ENCODE measurements at places on chromosomes 16 and 17.

- DNase-seq, result no peak
Observed at GRCh38 chr16:11916524-11917285, 949 bp upstream of the GSPT1 start.

GRCh38 chr16:70410734-70411133, 28.2 kb downstream of the ST3GAL2 start:
- DNase-seq, result no peak

DNA sequence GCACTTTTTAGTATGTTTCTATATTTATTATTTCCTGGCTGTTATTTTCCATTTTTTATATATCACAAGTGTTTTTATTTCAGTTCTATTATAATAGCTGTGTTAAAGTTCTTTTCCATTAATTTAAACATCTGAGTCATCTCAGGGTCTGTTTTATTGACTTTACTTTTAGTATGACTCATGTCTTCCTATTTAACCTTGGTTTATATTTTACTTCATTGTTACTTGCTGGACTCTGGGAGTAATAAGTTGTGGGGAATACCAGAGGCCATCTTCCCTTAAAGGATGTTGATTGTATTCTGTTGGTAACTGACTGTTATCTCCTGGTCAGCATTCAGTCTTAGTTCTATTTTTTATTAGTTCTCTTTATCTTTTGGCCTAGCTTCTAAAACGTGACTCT, 1508.2 kb downstream of the CDH11 start:
- no peak for DNase-seq

GRCh38 chr16:1331712-1332617, 1.5 kb upstream of the BAIAP3 start:
- DNase-seq, result peak; percentile 48

GRCh38 chr17:49576917-49577649, 1.4 kb downstream of the NXPH3 start:
- no peak for DNase-seq

- DNase-seq, result no peak
Observed at GRCh38 chr16:75789237-75789636, 62.9 kb upstream of the CPHXL start.

DNA sequence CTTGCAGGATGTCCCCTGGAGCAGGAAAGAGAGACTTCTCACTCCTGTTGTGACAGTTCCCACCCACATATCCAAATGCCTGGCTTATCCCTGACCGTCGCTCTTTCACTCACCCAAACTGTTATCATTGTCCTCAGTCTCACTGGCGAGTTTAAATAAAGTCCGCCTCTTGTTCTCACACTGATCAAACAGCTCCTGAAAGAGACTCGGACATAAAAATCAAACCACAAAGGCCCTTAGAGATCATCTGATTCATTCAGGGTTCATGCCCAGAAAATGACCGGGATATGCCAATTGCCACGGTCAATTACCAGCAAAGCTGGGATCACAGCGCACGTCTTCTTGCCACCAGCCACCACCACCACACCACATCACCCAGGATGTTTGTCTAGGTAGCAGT, 19.9 kb downstream of the GGA3 start:
- no peak for DNase-seq

DNA sequence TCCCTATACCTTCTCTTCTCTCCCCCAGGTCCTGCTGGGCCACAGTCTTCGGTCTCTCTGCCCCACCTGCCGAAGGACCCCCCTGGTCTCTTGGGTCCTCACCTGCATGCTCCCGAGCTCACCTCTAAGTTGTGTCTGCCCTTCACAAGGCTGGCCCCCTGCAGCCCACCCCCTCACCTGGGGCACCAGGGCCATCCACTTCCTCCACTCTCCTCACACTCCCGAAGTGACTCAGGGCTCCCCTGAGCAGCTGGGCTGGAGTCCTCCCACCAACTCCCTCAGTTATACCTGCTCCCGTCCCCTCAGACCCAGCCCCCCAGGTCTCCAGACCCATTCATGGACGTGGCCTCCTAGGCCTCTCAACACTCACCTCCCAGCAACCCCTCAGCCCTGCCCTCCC, 822.0 kb downstream of the KCNJ18 start:
- no peak for DNase-seq

DNA sequence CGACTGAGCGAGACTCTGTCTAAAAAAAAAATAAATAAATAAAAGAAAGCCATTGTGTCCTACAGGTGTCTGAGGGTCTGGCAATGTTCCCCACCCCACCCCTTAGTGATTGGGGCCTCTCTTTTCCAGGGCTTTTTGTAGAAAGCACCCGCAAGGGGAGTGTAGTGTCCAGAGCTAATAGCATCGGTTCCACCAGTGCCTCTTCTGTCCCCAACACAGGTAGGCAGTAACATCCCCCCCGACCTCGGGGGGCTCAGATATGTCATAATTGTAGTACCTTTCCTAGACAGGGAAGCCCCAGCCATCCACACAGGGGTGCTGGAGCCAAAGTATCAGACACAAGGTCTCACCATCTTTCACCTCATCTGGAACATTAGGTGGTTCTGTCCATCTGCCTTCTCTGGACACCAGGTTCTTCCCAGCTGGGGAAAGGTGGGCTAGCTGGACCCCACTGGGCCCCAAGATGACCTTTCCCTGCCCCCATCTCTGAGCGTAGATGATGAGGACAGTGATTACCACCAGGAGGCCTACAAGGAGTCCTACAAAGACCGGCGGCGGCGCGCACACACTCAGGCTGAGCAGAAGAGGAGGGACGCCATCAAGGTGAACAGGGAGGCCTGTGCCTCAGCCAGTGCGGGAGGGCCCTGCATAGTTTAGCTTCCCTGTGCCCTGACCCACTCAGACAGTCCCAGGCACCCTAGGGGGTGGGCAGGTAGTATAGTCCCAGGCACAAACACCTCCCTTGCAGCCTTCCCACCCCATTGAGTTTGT, 1.6 kb downstream of the MLX start:
- DNase-seq, result no peak

DNA sequence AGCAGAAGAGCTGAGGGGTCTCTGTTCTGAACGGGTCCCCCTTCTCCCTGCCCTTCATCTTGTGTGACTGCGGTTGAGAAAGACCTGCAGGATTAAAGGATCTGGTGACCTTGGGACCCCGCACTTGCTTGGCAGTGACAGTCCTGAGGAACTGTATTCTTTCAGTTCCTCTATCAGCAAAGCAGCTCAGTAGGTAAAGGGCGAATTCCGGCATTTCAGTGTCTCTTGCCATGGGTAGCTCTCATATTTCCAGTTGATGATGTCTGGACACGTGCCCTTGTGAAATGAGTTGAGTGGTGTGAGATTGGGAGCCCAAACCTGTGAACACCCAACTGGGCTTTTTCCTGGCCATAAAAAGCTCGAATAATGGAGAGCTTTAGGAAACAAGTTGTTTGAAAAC, 135.7 kb downstream of the PRKCA start:
- DNase-seq, result no peak

- DNase-seq, result no peak
Observed at GRCh38 chr17:53516636-53517035, 306.1 kb upstream of the KIF2B start.

DNA sequence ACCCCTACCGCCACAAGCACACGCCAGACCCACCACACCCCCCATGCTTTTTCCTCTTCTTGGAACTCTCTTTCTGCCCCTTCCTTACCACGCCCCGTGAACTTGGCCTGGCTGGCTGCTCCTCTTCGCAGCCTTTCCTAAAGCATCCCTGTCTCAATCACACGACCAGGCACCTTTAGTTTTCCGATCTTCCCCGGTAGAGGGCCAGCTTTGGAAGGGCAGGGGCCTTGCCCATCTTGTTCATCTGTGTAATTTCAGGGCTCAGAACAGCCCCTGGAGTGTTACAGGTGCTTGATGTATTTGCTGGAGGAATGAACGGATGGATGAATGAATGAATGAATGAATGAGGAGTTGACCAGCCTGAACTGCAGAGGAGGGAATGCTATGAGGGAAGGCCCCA, 3.7 kb downstream of the SPPL2C start:
- DNase-seq, result no peak

DNA sequence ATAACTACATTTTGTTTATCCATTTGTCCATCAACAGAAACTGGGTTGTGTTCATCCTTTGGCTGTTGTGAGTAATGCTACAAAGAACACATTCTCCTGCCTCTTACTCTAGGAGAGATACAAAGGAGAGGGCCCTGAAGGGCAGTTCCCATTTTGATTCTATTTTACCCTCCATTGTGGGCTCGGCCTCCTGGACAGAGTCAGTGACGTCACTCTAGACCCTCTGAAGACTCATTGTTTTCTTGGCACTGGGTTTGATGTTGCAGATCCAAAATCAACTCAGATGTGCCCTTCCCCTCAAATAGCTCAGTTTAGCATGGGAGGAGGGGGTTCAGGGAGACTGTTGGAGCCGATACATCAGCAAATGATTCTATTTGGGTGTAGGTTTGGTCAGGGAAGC, 280.9 kb downstream of the UTP18 start:
- no peak for DNase-seq

GRCh38 chr17:16881239-16881924, 90.5 kb downstream of the TNFRSF13B start:
- no peak for DNase-seq

DNA sequence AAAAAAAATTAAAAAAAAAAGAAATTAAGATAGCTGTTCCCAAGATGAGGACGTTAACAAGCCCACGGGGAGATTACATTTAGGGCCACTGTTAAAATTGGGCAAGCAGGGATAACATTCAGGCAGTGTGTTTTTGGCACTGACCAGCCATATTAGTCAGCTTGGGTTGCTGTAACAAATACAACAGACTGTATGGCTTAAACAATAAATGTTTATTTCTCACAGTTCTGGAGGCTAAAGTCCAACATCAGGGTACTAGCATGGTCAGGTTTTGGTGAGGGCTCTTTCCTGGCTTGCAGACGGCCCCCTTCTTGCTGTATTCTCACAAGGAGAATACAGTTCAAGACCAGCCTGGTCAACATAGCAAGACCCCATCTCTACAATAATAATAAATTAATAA, 31.3 kb downstream of the ARSG start:
- DNase-seq, result no peak

DNA sequence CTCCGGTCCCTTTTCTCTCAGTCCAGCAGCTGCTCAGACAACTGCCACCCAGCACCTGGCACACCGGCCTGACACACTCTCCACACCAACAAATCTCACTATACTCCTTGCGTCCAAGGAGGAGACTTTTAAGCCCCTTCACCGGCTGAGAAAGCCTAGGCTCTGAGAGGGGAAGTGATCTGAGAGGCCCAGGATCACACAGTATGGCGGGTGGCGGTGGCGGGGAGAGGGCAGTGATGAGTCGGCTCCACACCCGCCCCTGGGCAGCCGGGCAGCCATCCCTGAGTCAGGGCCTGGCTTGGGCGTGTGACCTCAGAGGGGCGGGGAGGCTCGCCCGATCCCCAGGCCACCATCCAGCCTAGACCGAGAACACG, 569 bp downstream of the FLII start:
- DNase-seq, result peak; percentile 69

DNA sequence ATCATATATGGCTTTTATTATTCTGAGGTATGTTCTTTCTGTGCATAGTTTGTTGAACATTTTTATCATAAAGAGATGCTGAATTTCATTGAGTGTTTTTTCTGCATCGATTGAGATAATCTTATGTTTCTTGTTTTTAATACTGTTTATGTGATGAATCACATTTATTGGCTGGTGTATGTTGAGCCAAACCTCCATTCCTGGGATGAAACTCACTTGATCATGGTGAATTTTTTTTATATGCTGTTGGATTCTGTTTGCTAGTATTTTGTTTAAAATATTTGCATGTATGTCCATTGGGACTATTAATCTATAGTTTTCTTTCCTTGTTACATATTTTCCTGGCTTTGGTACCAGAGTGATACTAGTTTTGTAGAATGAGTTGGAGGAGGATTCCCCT, 500.2 kb downstream of the CDH11 start:
- no peak for DNase-seq
